ENCODE measurements at places on chromosomes 1 and 21. TPM values are rescaled to one million over a fixed set of nuclear protein-coding genes. Genes with fewer than 3 reads are reported as not detected.

The PPOX gene
- total RNA-seq = 20.8 TPM

The NBPF20 gene
- total RNA-seq = 0.48 TPM

The ZBTB7B gene
- total RNA-seq = 14.4 TPM

The OR2T11 gene
- not detected for total RNA-seq

The OR2M3 gene
- total RNA-seq = not detected

The SPRR1A gene
- not detected for total RNA-seq

The CALML6 gene
- total RNA-seq = 0.98 TPM

GRCh38 chr1:70048336-70049094 lies 156.9 kb downstream of the LRRC40 start:
- no peak overlapping the region for H3K4me3 ChIP-seq
- no peaks in the 10 kb centered on the region for H3K36me3 ChIP-seq
- H3K4me1 ChIP-seq = no peaks in the 10 kb centered on the region
- H3K27ac ChIP-seq = no peak overlapping the region

- H3K27ac ChIP-seq = no peak overlapping the region
- H3K4me1 ChIP-seq = peaks cover 16% of the 10 kb centered on the region
- no peak overlapping the region for H3K4me3 ChIP-seq
- no peak for DNase-seq
- peaks cover 40% of the 10 kb centered on the region for H3K36me3 ChIP-seq
- H3K27me3 ChIP-seq = no peaks in the 10 kb centered on the region
Measured at GRCh38 chr1:96804648-96805047, 83.1 kb downstream of the PTBP2 start.

- H3K4me1 ChIP-seq = peaks cover 38% of the 10 kb centered on the region
- H3K36me3 ChIP-seq = peaks cover 6% of the 10 kb centered on the region
- H3K27ac ChIP-seq = no peak within 1 kb of the TSS
- peak; percentile 96 for DNase-seq
Measured at GRCh38 chr1:182604175-182605164, at the start of gene RGS16. RGS16 (minus strand) TSS chr1:182604389; CDS start chr1:182604259, 130 bp downstream.

- H3K36me3 ChIP-seq = peaks cover 3% of the 10 kb centered on the region
- no peak overlapping the region for H3K27ac ChIP-seq
- DNase-seq = no peak
Measured at GRCh38 chr1:165395478-165395877, 39.0 kb upstream of the LMX1A start.

DNA sequence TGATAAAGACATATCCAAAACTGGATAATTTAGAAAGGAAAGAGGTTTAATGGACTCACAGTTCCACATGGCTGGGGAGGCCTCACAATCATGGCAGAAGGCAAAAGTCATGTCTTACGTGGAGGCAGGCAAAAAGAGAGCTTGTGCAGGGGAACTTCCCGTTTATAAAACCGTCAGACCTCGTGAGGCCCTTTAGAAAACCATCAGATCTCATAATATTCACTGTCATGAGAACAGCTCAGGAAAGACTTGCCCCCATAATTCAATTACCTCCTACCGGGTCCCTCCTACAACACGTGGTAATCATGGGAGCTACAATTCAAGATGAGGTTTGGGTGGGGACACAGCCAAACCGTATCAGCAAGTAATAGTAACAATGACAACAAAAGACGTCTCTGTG lies 88.2 kb upstream of the SLC25A33 start:
- H3K27ac ChIP-seq = no peak overlapping the region
- H3K27me3 ChIP-seq = peaks cover 8% of the 10 kb centered on the region
- no peak overlapping the region for H3K4me3 ChIP-seq
- no peaks in the 10 kb centered on the region for H3K4me1 ChIP-seq

GRCh38 chr1:186925881-186926669 lies 97.3 kb downstream of the PLA2G4A start:
- H3K27me3 ChIP-seq = no peaks in the 10 kb centered on the region
- H3K4me1 ChIP-seq = no peaks in the 10 kb centered on the region
- no peak overlapping the region for H3K4me3 ChIP-seq
- no peak for DNase-seq

DNA sequence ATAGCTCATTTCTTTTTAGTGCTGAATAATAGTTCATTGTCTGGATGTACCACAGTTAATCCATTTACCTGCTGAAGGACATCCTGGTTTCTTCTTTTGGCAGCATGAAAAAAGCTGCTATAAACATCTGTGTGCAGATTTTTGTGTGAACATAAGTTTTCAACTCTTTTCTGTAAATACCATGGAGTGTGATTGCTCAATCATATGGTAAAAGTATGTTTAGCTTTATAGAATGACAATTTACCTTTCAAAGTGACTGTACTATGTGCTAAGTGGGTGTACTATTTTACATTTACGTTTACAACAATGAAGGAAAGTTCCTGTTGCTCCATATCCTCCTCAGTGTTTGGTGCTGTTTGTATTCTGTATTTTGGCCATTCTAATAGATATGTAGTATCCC lies 49.0 kb downstream of the RUNX3 start:
- no peak overlapping the region for H3K27ac ChIP-seq
- no peak overlapping the region for H3K4me3 ChIP-seq
- H3K36me3 ChIP-seq = no peaks in the 10 kb centered on the region
- no peaks in the 10 kb centered on the region for H3K27me3 ChIP-seq
- no peak for DNase-seq

DNA sequence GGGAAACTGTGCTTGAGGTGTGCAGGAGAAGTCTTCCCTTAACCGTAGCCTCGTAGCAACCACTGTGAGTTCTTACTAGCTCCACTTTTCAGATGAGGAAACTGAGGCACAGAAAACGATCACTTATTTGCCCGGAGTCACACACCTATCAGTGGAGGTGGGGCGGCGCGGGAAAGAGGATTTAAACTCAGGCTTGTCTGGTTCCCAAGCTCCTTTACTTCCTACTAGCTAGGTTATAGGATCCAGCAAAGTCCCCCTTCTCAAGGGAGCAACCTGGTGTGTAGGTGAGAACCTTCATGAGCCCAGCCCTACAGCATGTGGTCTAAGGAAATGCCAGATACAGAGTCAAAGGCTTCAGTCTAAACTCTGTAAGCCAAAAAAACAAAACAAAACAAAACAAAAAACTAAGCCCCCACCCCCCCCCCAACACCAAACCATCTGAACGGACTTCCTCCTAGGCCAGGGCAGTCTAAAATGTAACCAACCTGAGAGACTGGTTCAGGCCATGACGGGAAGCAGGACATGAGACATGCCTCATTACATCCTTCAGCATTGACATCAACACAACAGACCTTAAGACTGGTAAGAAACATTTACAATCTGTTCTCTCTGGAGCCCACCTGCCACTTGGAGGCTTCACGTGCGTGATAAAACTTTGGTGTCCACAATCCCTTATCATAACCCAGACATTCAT lies 709 bp upstream of the FBXO42 start:
- DNase-seq = no peak
- peaks cover 7% of the 10 kb centered on the region for H3K36me3 ChIP-seq
- H3K4me3 ChIP-seq = peak overlapping the region; percentile 90
- no peaks in the 10 kb centered on the region for H3K27me3 ChIP-seq
- peaks cover 23% of the 10 kb centered on the region for H3K4me1 ChIP-seq

- H3K27ac ChIP-seq = no peak overlapping the region
- H3K4me1 ChIP-seq = peaks cover 5% of the 10 kb centered on the region
- H3K4me3 ChIP-seq = no peak overlapping the region
Measured at GRCh38 chr1:199808110-199808870, 219.2 kb upstream of the NR5A2 start.

GRCh38 chr1:228717081-228717480 lies 18.2 kb upstream of the RHOU start:
- H3K4me3 ChIP-seq = no peak overlapping the region
- no peaks in the 10 kb centered on the region for H3K4me1 ChIP-seq
- no peak for DNase-seq
- no peak overlapping the region for H3K27ac ChIP-seq
- H3K36me3 ChIP-seq = no peaks in the 10 kb centered on the region
- no peaks in the 10 kb centered on the region for H3K27me3 ChIP-seq

DNA sequence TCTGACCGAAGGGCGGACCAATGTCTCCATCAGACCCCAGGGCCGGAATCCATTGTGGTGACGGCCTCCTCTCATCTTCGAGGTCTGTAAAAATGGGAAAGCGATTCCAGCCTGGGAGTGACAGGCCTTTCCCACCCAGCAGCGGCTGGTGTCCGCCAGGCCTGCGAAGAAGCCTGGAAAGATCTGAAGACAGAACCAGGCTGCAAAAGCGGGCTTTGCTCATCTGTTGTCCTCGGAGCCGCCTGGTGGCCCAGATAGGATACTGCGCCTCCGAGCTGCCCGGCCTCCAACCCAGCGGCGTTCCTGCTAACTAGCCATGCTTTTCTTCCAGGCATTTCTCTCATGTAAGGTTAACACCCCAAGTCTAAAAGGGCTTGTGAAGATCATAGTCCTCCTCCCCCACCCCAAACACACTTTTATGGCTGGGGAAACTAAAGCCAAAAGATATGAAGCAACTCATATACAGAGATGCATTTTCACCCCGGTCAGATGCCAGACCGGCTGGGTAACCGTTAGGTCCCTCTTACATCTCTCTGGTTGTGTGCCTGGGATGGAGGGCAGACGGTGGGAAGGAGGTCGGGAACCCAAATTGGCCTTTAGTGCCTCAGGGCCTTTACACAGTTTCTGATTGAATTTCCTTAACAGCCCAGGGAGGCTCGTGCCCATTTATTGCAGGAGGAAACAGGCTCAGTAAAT lies 1.9 kb upstream of the DHRS3 start:
- H3K4me1 ChIP-seq = peaks cover 30% of the 10 kb centered on the region
- peak overlapping the region; percentile 99 for H3K27ac ChIP-seq
- DNase-seq = peak; percentile 77

GRCh38 chr1:197208945-197209344 lies 59.1 kb upstream of the CRB1 start:
- peaks cover 2% of the 10 kb centered on the region for H3K4me1 ChIP-seq
- no peaks in the 10 kb centered on the region for H3K27me3 ChIP-seq
- peaks cover 11% of the 10 kb centered on the region for H3K36me3 ChIP-seq
- no peak overlapping the region for H3K27ac ChIP-seq
- DNase-seq = no peak
- H3K4me3 ChIP-seq = no peak overlapping the region

DNA sequence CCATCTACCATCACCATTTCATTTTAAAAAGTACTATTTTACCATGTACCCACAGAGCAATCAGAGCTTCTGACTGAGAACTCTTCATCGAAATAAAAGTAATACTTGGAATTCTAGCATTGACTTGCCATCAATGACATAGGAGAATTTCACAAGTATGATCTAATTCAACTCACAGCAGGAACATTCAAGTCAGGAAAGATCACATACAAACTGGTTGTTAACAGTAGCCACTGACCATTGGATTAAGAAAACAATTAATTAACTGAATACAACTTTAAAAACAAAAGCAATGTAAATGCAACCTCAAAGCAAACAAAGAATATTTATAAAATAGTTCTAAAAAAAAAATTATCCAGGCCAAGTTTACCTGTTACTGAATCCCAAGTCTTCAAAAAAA lies 18.8 kb downstream of the RNF115 start:
- no peak for DNase-seq
- peaks cover 41% of the 10 kb centered on the region for H3K4me1 ChIP-seq
- no peak overlapping the region for H3K4me3 ChIP-seq
- no peak overlapping the region for H3K27ac ChIP-seq
- peaks cover 8% of the 10 kb centered on the region for H3K36me3 ChIP-seq

GRCh38 chr1:1612104-1612400 lies 3.2 kb upstream of the MIB2 start:
- no peak overlapping the region for H3K4me3 ChIP-seq
- no peak overlapping the region for H3K27ac ChIP-seq
- H3K4me1 ChIP-seq = peaks cover 21% of the 10 kb centered on the region
- no peaks in the 10 kb centered on the region for H3K27me3 ChIP-seq
- no peak for DNase-seq

DNA sequence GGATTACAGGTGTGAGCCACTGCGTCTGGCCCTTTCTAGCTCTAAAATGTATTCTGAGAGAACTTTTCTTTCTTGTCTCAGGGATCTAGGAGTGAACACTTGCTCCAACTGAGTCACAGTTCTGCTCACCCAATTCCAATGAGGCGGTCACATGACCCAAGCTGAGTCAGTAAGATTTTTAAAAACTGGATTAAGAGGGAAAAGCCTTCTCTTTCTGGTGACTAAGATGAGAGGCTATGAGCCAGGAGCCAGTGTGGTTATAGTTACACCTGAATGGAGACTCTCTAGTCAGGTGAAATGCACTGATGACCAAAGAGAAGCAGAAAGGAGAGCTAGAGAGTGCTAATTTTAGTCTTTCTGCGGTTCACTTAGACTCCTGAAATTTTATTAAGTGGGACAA lies 9.5 kb upstream of the DEPDC1 start:
- H3K36me3 ChIP-seq = no peaks in the 10 kb centered on the region
- DNase-seq = no peak
- H3K4me3 ChIP-seq = no peak overlapping the region
- no peaks in the 10 kb centered on the region for H3K4me1 ChIP-seq
- peaks cover 4% of the 10 kb centered on the region for H3K27me3 ChIP-seq

DNA sequence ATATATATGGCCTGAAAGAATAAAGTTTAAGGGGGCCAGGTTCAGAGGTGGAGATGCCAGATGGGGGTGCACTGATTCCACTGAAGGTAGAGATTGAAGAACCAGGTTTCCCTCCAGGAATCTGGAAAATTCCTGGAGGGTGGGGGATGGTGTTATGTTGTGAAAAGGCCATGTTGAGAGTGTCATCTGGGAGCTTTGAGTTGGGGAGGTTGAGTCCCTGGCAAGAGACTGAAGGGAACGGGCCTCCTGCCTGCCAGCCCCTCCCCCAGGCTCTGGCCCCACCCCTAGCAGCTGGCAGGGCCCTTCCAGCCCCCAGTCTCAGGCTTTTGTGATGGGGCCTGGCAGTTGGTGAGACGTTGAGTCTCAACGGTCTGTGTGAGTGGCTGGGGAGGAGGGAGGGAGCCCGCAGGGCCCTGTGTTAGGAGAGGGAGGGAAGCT lies 4.1 kb downstream of the PTPRU start:
- no peak for DNase-seq
- peaks cover 56% of the 10 kb centered on the region for H3K27me3 ChIP-seq
- no peaks in the 10 kb centered on the region for H3K36me3 ChIP-seq
- H3K4me3 ChIP-seq = no peak overlapping the region
- H3K27ac ChIP-seq = no peak overlapping the region
- H3K4me1 ChIP-seq = peaks cover 15% of the 10 kb centered on the region

DNA sequence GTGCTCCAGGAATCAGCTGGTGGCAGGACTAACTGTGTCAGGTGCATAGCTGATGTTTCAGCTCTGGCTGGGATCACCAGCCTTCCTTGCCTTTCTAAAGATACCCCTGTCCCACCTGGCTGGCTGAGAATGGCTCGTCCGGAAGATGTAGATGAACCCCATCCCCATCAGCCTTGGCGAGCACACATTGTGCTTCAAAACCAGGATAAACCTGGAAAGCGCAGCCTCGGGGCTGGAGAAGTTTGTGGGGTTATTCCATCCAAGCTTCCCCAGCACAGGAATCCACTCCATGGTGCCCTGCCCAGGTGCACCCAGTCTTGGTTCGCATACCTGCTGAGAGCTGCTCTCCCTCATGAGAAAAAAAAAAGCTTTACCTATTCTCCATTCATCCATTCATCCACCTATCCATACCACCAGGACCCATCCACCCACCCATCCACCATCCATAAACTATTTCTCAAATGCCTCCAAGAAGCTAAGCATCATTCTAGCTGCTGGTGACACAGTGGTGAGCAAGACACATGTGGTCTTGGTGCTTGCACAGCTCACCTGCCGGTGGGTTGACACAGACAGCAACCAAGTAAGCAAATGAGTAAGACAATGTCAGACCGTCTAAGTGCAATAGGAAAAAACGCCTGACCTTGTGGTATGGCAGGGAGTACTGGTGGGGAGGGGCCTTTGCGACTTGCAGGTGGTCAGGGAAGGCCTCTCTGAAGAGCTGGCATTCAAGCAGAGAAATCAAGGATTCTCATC lies 94.0 kb downstream of the DMRTB1 start:
- no peak for DNase-seq
- no peak overlapping the region for H3K4me3 ChIP-seq
- peaks cover 4% of the 10 kb centered on the region for H3K4me1 ChIP-seq
- no peaks in the 10 kb centered on the region for H3K36me3 ChIP-seq
- no peaks in the 10 kb centered on the region for H3K27me3 ChIP-seq
- no peak overlapping the region for H3K27ac ChIP-seq

Measured in activated naive CD8-positive, alpha-beta T cell treated with anti-CD3 and anti-CD28 coated beads for 36 hours (primary cell).